Breast epithelium (tissue), 4 donors: ENCODE measurements at places on chromosomes 12 and 14.
A peak's percentile ranks its signal among the peaks of the same experiment; 100 is the strongest.

DNA sequence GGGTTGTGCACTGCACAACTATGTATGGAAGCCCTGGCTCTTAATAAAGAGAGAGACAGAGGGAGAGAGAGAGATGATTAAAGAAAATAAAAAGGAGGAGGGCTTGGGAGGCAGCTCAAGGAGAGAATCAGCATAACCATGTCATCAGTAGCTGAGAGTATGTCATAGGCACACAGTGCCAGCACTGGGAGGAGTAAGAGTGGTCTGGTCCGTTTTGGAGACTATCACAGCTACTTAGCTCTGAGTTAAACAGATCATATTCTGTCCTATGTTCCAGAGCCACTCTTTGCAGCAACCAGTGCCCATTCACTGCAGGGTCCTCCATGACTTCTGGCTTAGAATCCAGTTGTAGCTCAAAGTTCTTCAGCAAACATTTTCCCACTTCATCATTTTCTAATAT lies 59.0 kb downstream of the GTF2A1 start:
- no peak overlapping the region for H3K4me3 ChIP-seq
- no peak for DNase-seq
- H3K4me1 ChIP-seq, result no peaks in the 10 kb centered on the region
- H3K27me3 ChIP-seq, result no peaks in the 10 kb centered on the region
- no peaks in the 10 kb centered on the region for H3K36me3 ChIP-seq

GRCh38 chr12:104809706-104810385 lies 148.2 kb downstream of the SLC41A2 start:
- H3K4me3 ChIP-seq, result no peak overlapping the region
- H3K27me3 ChIP-seq, result no peaks in the 10 kb centered on the region
- no peak overlapping the region for H3K27ac ChIP-seq
- H3K36me3 ChIP-seq, result no peaks in the 10 kb centered on the region

GRCh38 chr12:2834581-2835491 lies at the start of gene NRIP2:
Gene NRIP2, minus strand, starts transcription at chr12:2835035. Its CDS starts 52 bp downstream, at chr12:2834983.
- no peaks in the 10 kb centered on the region for H3K27me3 ChIP-seq
- no peaks in the 10 kb centered on the region for H3K4me1 ChIP-seq
- no peaks in the 10 kb centered on the region for H3K36me3 ChIP-seq
- peak within 1 kb of the TSS; percentile 58 for H3K4me3 ChIP-seq
- peak within 1 kb of the TSS; percentile 62 for H3K27ac ChIP-seq

GRCh38 chr12:117966511-117966910 lies 2.3 kb downstream of the KSR2 start:
- H3K27me3 ChIP-seq, result peaks cover 15% of the 10 kb centered on the region
- H3K4me1 ChIP-seq, result no peaks in the 10 kb centered on the region
- H3K4me3 ChIP-seq, result no peak overlapping the region
- no peak overlapping the region for H3K27ac ChIP-seq
- DNase-seq, result no peak
- H3K36me3 ChIP-seq, result no peaks in the 10 kb centered on the region

DNA sequence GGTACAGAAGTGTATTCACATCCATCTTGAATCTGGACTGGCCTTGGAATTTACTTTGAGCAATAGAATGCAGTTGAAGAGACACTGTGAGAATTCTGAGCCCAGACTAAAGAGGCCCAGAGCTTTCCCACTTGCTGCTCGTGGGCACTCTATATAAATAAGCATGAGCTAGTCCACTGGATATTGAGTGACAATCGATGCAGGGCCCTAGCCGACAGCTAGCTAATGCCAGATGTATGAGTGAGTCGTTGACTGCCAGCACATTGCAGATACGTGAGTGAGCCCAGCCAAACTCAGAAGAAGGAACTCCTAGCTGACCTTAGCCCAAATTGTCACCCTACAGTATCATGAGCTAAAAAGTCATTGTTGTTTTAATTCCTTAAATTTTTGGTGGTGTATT lies 24.9 kb downstream of the NAV3 start:
- H3K4me3 ChIP-seq, result no peak overlapping the region
- no peak overlapping the region for H3K27ac ChIP-seq
- H3K36me3 ChIP-seq, result no peaks in the 10 kb centered on the region
- no peak for DNase-seq
- H3K27me3 ChIP-seq, result no peaks in the 10 kb centered on the region

GRCh38 chr14:76810953-76811400 lies 1.7 kb downstream of the ANGEL1 start:
- H3K4me1 ChIP-seq, result peaks cover 9% of the 10 kb centered on the region
- no peaks in the 10 kb centered on the region for H3K36me3 ChIP-seq
- H3K4me3 ChIP-seq, result peak overlapping the region; percentile 64
- H3K27ac ChIP-seq, result peak overlapping the region; percentile 27

DNA sequence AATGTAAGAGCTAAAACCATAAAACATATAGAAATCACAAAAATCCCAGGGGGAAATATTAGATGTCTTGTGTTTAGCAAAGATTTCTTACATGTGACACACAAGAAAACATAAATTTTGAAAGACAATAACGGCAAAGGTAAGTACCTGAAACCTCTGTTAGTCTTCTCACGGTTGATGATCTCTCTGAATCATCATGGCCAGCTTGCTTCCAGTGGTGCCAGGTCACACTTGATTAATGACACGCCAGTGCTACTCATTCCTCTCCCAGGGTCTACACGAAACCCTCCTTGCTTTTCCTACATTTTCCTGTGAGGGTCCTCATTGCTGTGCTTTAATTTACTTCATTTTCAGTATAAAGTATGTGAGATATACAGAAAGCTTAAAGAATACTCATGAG lies 114.4 kb upstream of the PARP11 start:
- H3K27ac ChIP-seq, result no peak overlapping the region
- H3K36me3 ChIP-seq, result no peaks in the 10 kb centered on the region
- no peak overlapping the region for H3K4me3 ChIP-seq
- no peaks in the 10 kb centered on the region for H3K27me3 ChIP-seq

- peaks cover 10% of the 10 kb centered on the region for H3K27me3 ChIP-seq
- DNase-seq, result no peak
- no peaks in the 10 kb centered on the region for H3K36me3 ChIP-seq
- H3K4me1 ChIP-seq, result no peaks in the 10 kb centered on the region
- no peak overlapping the region for H3K4me3 ChIP-seq
Observed at GRCh38 chr14:78297858-78298257, 127.7 kb downstream of the NRXN3 start.

- H3K27ac ChIP-seq, result peak overlapping the region; percentile 50
- DNase-seq, result no peak
- H3K4me1 ChIP-seq, result no peaks in the 10 kb centered on the region
- H3K36me3 ChIP-seq, result no peaks in the 10 kb centered on the region
- no peaks in the 10 kb centered on the region for H3K27me3 ChIP-seq
Observed at GRCh38 chr14:69953266-69953915, 74.2 kb downstream of the SMOC1 start.

GRCh38 chr12:130965214-130965613 lies 11.5 kb downstream of the ADGRD1 start:
- no peaks in the 10 kb centered on the region for H3K4me1 ChIP-seq
- no peak overlapping the region for H3K27ac ChIP-seq
- no peak overlapping the region for H3K4me3 ChIP-seq
- H3K27me3 ChIP-seq, result no peaks in the 10 kb centered on the region

DNA sequence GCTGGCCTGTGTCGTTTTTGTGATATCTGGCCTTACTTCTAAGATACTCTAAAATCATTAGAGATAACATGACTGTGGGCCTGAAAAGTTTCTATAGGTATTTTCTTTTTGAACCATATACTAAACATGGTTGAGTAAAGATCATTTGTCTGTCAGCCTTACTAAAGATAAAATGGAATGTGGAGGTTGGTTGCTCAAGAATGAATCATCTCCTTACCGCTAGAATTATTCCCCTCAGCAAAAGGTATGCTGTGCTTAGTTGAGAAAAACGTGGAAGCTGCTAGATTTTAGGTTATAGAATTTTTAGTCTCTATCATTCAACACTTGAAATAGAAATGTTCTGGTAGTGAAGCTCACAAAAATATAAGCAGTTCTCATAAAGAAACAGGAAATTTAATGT lies 407.3 kb downstream of the AEBP2 start:
- DNase-seq, result no peak
- no peak overlapping the region for H3K27ac ChIP-seq
- H3K4me1 ChIP-seq, result no peaks in the 10 kb centered on the region
- no peaks in the 10 kb centered on the region for H3K36me3 ChIP-seq

DNA sequence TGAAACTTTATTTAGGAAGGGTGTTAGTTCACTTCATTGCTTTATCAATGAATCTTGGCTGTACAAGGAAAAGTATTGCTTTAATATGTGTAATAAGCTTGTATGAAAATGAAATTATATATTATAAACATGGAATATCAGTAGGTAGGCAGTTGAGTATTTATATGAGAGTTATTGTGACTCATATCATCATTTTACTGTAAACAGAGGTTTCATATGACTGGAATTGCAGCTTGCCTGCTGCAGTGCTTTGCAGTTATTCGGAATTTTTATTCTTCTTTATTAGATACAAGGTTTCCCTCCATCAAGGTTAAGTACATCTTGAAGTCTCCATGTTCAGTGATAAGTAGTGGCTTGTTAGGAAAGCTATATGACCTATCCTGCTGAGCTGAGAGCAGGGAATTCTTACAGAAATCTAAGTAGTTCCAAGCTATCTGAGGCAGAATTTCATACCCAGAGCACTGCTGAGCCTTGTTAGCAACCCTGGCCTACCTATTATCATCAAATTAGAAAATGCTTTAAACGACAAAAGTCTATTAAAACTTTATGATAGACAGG lies 111.2 kb downstream of the MGST1 start:
- DNase-seq, result no peak
- no peaks in the 10 kb centered on the region for H3K27me3 ChIP-seq
- H3K4me3 ChIP-seq, result no peak overlapping the region
- H3K36me3 ChIP-seq, result no peaks in the 10 kb centered on the region

GRCh38 chr12:113196990-113197389 lies 11.5 kb downstream of the RITA1 start:
- peak; percentile 67 for DNase-seq
- H3K36me3 ChIP-seq, result no peaks in the 10 kb centered on the region
- H3K4me3 ChIP-seq, result no peak overlapping the region
- no peaks in the 10 kb centered on the region for H3K4me1 ChIP-seq
- no peak overlapping the region for H3K27ac ChIP-seq
- H3K27me3 ChIP-seq, result no peaks in the 10 kb centered on the region

GRCh38 chr14:84251411-84252115 lies 1278.4 kb upstream of the FLRT2 start:
- no peaks in the 10 kb centered on the region for H3K36me3 ChIP-seq
- DNase-seq, result no peak

DNA sequence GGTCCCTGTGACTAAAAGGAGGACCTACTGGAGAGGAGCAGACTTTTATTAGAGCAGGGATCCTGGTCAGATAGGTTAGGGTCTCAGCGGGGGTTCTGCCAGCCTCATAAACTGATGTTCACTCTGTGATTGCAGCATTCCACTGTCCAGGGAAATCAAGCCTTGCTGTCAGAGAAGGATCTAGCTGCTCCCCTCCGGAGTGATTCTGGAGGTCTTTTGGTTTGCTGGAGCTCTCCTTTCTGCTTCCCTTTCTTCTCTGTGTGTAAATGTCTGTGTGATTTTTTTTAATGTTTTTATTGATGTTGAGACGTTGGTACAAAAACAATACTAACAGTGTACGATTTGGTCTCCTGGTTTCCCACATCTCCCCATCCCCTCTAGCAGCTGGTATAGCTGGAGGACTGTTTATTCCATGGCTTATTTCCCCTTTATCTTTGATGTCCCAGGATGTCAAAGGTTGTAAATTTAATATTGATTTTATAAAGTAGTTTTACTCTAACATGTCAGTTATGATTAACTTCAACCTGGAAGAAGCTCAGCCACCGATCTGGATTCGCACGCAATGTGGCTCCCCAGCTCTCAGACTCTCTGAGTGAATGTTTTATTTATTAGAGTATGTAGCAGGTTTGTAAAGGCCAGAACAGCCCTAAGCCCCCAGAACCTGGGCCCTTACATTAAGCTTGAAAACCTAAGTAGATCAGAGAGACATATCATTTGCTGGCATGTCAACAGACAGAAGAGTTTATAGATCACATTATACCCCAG lies 202.3 kb upstream of the G2E3 start:
- no peaks in the 10 kb centered on the region for H3K27me3 ChIP-seq
- no peak for DNase-seq
- no peaks in the 10 kb centered on the region for H3K36me3 ChIP-seq
- H3K4me3 ChIP-seq, result no peak overlapping the region
- no peaks in the 10 kb centered on the region for H3K4me1 ChIP-seq

- H3K4me1 ChIP-seq, result peaks cover 3% of the 10 kb centered on the region
- H3K4me3 ChIP-seq, result peak overlapping the region; percentile 86
- no peaks in the 10 kb centered on the region for H3K36me3 ChIP-seq
- peak overlapping the region; percentile 45 for H3K27ac ChIP-seq
- no peaks in the 10 kb centered on the region for H3K27me3 ChIP-seq
Observed at GRCh38 chr12:55741931-55742680, 816 bp upstream of the GDF11 start.

GRCh38 chr14:103206836-103207387 lies 83.7 kb downstream of the TNFAIP2 start:
- DNase-seq, result peak; percentile 68
- H3K36me3 ChIP-seq, result no peaks in the 10 kb centered on the region
- peak overlapping the region; percentile 85 for H3K27ac ChIP-seq
- H3K4me1 ChIP-seq, result no peaks in the 10 kb centered on the region
- H3K4me3 ChIP-seq, result peak overlapping the region; percentile 55
- H3K27me3 ChIP-seq, result no peaks in the 10 kb centered on the region

GRCh38 chr12:38328306-38328895 lies 11.8 kb downstream of the ALG10B start:
- H3K27ac ChIP-seq, result no peak overlapping the region
- no peaks in the 10 kb centered on the region for H3K4me1 ChIP-seq
- DNase-seq, result no peak
- H3K4me3 ChIP-seq, result no peak overlapping the region
- no peaks in the 10 kb centered on the region for H3K36me3 ChIP-seq
- no peaks in the 10 kb centered on the region for H3K27me3 ChIP-seq

DNA sequence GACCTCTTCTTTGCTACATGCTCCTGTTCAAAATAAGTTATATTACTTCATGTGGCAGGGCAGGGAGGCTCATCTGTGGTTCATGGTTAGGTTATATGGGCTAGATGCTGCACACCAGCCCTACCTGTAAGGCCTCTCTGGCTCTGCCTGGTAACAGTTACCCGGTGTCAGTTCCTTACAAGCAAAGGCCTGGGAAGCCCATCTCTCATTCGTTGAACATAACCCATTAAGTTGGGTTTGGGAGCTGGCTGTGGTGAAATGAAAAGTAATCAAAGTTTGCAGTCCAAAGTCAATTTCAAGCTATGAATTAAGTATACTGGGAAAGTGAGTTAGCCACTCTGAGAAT lies 183.2 kb downstream of the PPM1H start:
- no peaks in the 10 kb centered on the region for H3K36me3 ChIP-seq
- H3K27me3 ChIP-seq, result no peaks in the 10 kb centered on the region
- DNase-seq, result no peak
- peak overlapping the region; percentile 43 for H3K27ac ChIP-seq
- peaks cover 5% of the 10 kb centered on the region for H3K4me1 ChIP-seq
- H3K4me3 ChIP-seq, result no peak overlapping the region

DNA sequence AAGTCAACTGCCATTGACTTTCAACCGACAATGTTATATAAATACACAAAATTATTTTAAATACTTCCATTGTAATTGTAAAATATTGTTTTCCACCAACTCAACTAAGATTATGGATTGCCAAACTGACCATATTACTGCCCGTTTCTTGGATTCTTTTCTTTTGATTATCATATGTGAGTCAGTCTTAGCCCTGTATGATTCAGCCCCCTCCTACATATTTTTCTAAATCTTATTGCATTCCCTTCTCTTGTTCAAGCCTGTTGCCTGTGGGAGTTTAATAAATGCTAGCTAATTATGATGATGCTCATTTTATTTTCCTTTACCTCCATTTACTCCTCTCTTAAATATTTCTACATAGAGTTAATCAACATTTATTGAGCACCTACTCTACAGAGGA lies 6.8 kb downstream of the RASSF9 start:
- H3K4me1 ChIP-seq, result no peaks in the 10 kb centered on the region
- H3K36me3 ChIP-seq, result no peaks in the 10 kb centered on the region
- no peak overlapping the region for H3K27ac ChIP-seq
- H3K27me3 ChIP-seq, result no peaks in the 10 kb centered on the region
- DNase-seq, result no peak
- no peak overlapping the region for H3K4me3 ChIP-seq
